ENCODE measurements at places on chromosomes 12 and 14.

- no peak for DNase-seq
Observed at GRCh38 chr12:55849616-55850343, 7.0 kb upstream of the MMP19 start.

DNA sequence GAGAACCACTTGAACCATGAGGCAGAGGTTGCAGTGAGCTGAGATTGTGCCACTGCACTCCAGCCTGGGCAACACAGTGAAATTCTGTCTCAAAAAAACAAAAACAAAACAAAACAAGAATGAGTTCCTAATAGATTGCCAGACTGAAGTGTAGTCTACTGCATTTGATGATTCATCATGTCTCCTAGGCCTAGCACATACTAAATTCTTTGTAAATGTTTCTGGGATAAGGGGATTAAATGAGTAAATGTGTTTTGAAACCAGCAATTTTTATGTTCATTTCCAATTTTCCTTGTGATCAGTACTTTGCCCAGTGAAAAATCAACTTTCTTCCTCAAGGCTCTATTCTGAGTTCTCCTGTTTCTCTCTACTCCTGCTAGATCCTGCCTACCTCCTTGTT, 2.9 kb upstream of the DYRK2 start:
- DNase-seq = no peak

DNA sequence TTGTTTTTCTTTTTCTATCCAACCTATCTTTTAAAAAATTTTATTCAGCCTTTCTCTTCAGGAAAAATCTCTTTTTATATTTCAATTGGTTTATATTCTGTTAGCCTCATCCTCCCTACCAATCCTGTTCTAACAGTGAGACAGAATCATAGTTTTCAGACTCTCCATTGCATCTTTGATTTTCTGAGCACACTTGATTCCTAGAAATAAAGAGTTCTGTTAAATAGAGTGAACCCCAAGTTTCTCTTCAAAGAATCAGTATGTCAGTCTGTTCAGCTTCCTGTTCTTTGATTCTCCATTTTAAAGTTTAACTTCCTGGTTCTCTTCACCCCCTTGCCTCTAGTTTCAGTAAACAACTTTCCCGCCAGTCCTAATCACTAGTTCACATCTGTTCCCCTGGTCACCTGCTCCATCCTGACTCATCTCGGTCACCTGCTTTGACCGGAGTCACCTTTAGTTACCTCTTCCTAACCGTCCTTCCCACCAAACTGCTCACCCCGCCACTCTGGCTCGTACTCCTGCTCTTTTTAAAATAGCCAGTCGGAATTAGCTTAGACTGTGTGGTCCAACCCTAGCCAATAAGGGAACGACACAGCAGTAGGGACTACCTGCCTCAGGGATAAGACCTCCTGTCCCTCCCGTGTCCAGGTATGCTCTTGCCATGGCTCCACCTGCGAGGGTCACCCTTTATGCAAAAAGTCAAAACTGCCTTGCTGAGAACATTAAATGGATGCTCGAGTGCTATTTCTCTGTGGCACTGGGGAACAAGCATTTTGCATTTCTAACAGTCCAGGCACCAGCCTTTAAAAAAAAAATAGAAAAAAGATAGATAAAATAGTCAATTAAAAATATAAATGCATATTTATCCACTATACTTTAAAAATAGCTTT, 48.4 kb downstream of the DDX51 start:
- no peak for DNase-seq

DNA sequence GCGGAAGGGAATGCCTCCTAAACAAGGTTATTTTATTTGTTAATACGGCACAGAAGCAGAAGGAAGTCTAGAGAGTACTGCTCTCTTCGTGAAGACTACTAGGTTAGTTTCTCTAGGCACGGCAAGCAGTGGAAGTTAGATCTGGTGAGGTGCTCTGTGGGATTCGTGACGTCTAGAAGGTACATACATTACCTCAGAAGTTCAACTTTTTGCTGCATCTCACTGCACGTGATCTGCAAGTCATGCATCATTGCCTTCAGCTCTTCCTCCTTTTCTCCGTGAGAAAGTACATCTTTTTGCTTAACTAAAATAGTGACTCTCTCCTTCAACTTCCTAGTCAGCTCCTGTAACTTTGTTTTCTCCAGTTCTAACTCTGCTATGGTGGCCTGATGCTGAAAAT, 74.7 kb downstream of the NIN start:
- no peak for DNase-seq

GRCh38 chr12:15756822-15757221, 32.4 kb downstream of the EPS8 start:
- DNase-seq = no peak

DNA sequence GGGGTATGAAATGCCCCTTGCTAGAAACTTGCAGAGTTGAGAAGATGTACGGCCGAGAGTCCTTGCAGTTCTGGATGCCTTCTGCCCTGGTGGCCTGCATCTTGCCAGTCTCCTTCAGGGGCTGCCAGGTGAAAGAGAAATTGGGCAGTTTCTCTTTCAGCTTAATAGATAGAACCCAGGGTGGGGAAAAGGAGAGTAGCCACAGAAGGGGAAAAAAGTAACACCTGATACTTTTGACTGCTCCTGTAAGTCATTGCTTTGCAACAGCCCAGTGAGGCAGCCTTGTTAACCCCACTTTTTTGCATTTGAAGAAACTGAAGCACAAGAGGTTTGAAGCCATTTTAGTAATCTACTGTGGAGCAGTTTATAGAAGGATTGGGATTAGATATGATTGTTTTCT, 27.6 kb downstream of the TDP1 start:
- no peak for DNase-seq

DNA sequence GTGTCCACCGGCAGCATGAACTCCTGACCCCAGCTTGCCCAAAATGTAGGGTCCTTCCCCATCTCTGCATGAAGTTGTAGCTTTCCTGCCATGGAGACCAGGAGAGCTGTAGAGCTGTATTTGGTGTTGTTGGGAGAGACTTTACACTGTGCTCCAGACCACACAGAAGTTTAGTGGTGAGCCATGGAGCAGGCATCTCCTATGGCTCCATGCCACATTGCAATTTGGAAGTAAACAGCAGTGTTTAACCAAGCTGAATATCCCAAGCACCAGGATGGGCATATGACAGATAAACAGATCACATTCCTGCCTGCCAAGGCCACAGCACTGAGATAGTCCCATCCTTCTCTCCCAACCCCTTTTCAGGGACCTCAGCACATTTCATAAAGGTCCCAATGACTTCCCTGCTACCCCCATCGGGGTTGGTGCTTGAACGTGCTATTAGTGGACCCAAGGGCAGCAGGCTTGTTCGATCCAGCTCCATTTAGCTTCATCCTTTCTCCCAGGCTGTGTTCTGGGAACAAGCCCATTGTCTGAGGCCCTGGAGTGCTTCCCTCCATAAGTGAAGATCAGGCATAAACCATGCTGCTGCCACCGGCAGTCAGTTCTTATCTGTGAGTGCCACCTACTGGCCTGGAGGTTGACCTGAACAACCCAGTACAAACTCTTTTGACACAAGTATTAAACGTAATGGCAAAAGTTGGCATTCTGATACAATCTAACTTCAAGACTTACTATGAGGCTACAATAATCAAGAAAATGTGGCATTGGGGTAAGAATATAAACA, 172.3 kb upstream of the ATXN7L3B start:
- no peak for DNase-seq

DNA sequence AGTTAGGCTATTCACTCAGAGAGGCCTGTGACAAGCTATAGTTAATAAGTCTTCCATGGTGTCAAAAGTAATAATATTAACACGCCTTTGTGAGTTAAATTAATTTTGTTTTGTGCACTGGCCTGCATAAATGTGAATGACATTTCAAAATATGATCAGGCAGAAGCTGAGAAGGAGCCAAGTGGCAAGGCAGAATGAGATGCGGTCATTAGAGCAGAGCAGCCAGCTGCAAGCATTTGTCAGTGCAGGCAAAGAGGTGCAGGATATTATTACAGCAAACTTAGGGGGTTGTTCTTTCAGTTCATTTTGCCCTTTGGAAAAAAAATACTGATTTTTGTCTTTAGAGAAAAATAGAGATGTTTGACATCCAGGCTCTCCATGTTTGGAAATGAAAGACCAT, 364.5 kb downstream of the PAWR start:
- no peak for DNase-seq

GRCh38 chr12:110845339-110845682, 1.5 kb upstream of the CCDC63 start:
- no peak for DNase-seq

DNA sequence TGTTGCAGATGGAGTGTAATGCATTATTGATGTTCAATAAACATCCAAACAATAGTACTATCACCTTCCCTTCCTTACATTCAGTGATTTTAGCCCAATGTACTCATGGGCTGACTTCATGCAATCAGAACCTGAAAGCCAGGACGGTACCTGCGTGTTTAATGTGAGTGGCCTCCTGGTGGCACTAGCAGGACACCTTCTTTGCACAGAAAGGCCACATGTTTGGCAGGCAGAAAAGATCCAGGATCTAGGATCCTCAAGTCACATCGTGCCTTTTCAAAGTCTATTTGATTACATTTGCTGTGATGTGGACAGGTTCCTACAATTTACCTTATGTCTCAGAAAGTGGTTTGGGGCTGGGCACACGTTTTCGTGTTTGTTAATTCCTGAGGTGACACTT, 82.9 kb downstream of the NEDD1 start:
- no peak for DNase-seq

DNA sequence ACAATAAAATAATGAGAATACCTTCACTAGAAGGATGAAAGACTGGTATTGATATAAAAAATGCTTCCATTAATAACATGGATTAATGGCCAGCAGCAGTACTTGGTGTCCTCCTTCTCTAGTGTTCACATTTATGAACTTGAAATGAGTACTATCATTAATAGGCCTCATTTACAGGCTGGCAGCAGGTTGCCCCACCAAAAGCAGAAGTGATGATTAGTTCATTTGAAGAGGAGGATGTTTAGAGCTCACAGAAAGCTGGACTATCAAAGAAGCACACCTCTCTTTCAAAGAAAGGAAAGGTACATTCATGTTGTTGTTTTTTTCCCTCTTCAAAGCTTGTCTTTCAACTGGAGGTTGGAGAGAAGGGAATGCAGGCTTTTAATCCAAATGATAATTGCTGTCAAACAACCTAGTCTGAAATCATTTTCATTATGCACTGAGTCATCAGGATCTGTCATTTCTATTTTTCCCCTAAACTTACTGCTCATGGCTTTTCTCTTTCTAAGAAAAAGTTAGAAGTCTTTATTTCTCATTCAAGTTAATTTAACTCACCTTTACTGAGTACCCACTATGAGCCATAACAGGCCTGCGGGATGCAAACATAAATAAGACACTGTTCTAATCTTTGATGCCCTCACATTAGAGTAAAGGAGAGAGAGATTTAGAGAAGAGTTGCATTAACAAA, 157.9 kb upstream of the GRIP1 start:
- DNase-seq = no peak

- DNase-seq = no peak
Observed at GRCh38 chr12:119683816-119684215, 15.9 kb downstream of the PRKAB1 start.

DNA sequence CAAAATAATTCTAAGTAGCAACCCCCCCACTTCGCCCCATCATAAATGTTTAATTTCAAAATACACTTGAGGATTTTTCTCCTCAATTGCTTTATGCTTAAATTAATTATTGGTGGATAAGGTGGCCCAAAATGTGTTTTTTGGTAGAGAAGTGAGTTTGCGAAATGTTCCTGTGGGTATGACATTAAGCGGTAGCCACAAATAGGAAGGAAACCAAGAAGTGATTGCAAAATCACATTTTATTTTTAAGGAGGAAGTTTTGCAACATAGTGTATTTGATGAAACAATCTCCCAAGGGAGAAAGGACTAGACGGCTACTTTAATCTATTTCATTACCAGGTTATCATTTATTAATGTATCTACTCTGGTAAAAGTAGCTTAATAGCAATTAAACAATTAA, 25.5 kb downstream of the SLC25A3 start:
- no peak for DNase-seq

All from stimulated activated CD4-positive, alpha-beta T cell treated with anti-CD3 and anti-CD28 coated beads, TNF-alpha, amount 100 ng/mL, for 4 hours (primary cell).